ENCODE measurements at places on chromosomes 7 and 10.

DNA sequence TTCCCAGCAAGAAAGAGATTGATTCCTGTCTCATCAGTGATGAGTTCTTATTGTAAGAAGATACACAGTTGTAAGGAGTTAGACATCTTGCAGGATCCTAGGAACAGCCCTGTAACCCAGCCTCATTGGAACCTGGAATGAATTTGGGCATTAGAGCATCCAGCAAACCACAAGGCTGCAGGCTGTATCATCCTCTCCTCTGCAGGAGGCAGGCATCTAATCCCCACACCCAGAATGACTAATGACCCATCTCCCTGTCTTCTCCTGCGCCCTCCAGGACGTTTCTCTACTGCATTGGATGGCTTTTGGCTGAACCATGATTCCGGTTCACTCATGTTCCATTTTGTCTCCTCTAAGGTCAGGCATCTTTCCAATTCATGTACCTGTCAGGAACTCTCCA is 233.9 kb downstream of the POU6F2 start:
- no peak for DNase-seq

DNA sequence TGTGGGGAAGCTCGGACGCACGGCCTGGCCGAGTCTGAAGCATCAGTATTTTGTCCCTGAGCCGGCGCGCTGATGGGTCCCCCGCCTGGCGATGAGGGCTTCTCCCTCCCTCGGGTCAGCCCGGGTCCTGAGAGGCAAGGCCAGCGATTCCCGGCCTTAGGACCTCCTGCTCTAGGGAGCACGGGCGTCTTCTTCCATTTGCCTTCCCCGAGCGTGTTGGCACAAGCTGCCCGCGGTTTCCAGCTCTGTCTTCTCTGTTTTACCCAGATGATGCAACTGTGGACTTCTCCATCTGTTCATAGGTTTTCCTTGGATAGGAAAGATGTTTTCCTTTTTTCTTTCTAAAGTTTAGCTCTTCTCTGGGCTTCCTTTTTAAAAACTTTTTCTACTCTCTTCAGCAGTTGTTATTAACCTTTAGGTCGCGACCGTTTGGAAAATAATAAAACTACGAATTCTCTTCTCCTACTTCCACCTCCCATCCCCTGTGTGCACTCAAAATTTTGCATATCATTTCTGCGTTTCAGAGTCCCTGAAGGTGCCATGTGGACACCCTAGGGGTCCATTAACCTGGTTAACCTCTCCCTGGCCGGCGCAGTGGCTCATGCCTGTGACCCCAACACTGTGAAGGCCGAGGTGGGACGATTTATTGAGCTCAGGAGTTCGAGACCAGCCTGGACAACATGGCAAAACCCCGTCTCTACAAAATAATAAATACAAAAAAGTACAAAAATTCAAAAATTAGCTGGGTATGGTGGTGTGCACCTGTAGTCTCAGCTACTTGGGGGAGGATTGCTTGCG is 1.4 kb upstream of the SLC25A28 start:
- no peak for DNase-seq

DNA sequence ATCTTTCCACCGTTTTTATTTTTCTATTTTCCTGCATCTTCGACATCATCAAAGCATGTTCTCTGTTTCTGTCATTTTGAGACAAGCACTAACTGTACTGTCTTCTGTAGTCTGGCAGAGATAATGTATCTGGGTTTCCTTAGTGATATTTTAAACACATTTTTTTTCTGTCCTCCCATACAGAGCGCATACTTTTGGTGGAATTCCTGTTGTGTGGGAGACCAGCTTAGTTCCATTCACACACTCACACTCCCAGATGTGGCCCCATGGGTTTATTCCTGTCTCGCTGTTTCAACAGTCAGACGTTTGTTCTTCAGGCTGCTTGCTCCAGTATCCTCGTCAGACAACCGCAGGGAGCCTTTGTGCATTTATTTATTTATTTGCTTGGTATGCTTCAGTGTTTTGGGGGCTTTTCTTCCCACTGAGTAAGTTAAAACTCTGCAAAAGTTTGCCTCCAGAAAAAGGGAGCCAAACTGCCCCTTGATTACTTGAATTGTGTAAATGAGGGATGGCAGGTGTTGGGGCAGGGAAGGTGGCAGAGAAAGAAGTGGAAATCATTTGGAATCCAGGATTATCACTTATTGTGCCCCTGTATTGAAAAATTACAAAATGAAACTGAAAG is 456.8 kb upstream of the KLF6 start:
- DNase-seq: no peak

- no peak for DNase-seq
Observed at GRCh38 chr10:69004821-69005220, 16.2 kb downstream of the KIFBP start.

DNA sequence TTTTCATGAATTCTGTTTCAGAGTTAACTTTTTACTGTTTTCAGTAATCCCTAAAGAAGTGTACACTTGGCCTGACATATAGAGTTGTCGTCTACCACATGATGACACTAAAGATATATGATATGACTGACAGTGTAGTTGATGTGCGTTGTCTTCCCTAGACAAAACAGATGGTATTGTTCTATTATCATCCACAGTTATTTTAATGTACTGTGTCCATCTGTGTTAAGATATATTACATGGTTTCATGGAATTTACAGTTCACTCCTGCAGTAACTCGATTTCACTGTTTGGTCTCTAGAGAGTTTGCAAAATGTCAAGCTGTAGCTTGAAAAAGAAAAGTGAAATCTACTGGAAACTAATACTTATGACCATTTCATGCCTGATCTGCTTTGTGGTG is 18.1 kb downstream of the FOXP2 start:
- DNase-seq: no peak

GRCh38 chr10:94216201-94216600 is 146.5 kb downstream of the NOC3L start:
- DNase-seq: no peak

GRCh38 chr7:133709036-133709880 is 417.9 kb upstream of the LRGUK start:
- DNase-seq: no peak

- no peak for DNase-seq
Observed at GRCh38 chr7:68014031-68014736, 1017.6 kb downstream of the TYW1 start.

- DNase-seq: no peak
Observed at GRCh38 chr7:69403169-69403568, 195.1 kb upstream of the AUTS2 start.

DNA sequence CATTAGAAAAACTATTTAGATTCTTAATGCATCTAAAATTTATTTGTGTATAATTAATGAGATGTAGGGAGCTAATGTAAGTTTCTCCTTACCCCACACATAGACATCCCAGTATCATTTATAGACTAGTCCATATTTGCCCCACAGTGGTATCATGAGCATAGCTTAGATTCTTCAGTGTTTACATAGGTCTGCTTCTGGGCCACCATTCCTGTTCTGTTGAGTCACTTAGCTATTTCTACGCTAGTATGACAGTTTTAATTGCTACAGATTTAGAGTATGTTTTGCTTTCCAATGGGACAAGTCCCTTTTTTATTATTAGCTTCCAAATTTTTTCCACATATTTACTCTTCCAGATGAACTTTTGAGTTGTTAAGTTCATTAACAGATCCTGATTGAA is 69.4 kb downstream of the MCMBP start:
- no peak for DNase-seq

GRCh38 chr7:158345731-158346130 is 241.9 kb downstream of the PTPRN2 start:
- no peak for DNase-seq

- no peak for DNase-seq
Observed at GRCh38 chr10:78362406-78363022, 328.9 kb downstream of the RPS24 start.

DNA sequence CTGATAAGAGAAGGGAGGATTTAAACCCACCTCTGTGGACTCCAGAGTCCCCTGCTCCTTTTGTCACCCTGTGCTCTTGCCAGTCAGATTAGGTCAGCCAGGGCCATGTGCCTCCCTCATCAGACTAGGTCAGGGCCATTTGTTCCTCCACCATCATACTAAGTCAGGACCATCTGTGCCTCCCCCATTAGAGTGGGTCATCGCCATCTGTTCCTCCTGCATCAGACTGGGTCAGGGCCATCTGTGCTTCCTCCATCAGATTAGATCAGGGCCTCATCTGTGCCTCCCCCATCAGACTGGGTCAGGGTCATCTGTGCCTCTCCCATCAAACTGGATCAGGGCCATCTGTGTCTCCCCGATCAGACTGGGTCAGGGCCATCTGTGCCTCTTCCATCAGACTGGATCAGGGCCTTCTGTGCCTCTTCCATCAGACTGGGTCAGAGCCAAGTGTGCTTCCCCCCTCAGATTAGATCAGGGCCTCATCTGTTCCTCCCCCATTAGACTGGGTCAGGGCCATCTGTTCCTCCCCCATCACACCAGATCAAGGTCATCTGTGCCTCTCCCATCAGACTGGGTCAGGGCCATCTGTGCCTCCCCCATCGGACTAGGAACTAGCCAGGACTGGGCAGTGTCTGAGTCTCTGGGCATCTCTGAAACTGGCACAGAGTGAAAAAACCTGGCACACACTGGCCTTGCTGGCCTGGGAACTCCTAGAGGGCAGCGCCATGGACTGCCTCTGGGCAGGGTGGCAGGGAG is 11.5 kb downstream of the MYL10 start:
- DNase-seq: no peak

DNA sequence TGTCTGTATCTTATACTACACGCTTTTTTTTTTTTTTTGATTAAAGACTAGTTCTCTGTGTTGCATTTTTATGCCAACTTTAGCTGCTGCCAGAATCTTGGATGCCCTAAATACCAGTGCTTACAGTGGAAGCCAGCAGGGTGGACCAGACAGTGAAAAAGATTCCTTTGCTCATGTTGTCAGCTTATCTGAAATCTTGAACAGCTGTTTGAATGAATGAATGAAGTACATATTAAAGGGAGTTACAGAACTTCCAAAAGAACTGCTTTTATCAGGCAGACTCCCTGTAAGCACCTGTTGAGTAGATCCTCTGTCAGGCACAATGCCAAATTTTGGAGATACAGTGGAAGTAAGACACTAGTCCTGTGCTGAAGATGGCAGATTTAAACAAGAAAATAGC is 184.9 kb downstream of the PPP1R9A start:
- DNase-seq: no peak

DNA sequence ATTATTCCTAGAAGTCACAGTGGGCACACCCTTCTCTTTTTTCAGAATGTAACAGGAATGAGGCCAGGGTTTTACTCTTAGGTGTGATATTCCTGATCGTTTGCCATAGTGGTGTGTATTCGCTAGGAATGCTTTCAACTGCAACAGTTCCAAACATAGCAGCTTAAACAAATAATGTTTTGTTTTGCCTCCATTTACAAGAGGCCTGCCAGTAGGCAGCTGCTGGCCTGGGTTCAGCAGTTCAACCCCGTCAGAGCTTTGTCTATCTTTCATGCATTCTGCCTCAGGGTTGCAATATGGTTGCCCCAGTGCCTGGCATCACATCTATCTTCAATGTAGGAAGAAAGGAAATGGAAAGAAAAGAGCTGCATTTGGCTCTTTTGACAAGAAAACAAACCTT is 21.7 kb upstream of the RET start:
- DNase-seq: no peak

DNA sequence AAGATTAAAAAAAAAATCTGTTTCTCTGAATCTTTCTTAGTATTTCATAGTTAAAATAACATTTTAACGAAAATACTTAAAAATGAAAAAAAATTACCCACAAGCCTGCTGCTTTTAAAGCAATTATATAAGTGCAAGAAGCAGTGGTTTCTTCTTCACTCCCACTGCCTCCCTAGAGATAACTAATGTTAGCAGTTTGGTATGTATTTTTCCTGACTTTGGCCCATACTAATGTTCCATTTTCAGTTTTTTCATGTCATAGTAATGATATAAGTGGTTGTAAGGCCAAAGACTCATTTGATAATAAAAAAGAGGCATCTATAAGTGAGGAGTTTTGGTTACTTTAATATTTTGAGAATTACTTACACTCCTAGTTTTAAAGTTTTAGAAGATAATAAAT is 24.3 kb upstream of the LAMB1 start:
- no peak for DNase-seq

DNA sequence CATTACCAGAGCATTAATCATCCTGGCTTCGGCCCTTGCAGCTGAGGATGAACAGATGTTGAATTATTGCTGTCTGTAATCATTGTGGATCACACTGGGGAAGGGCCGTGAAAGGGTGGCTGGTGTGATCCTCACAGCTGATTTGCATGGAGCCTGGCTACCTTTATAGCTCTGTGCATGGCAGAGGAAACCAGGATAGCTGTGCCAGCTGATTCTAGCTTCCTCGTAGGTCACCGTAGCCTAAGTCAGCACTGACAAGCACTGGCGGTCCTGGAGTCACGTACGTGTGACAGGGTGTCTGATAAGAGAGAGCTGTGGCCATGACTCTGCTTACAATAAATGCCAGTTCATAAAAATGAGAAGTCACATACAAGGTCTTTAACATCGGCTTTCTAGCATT is 76.5 kb downstream of the INSYN2A start:
- DNase-seq: no peak

DNA sequence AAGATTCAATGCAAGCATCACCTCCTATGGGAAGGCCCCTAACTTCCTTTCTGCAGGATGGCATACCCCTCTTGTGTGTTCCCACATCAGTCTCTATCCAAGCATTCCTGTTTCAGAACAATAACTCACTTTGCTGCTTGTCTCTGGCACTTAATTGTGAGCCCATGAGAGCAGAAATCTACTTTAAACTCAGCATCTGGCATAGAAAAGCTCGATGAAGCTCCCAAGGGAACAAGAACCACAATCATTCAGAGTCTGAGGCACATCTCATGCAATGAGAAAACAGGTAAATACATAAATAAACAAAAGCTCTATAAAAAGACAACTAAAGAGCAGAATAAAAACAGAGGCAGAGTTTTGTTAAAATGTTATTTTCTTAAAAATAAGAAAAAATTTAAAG is 66.2 kb downstream of the VPS41 start:
- DNase-seq: no peak

DNA sequence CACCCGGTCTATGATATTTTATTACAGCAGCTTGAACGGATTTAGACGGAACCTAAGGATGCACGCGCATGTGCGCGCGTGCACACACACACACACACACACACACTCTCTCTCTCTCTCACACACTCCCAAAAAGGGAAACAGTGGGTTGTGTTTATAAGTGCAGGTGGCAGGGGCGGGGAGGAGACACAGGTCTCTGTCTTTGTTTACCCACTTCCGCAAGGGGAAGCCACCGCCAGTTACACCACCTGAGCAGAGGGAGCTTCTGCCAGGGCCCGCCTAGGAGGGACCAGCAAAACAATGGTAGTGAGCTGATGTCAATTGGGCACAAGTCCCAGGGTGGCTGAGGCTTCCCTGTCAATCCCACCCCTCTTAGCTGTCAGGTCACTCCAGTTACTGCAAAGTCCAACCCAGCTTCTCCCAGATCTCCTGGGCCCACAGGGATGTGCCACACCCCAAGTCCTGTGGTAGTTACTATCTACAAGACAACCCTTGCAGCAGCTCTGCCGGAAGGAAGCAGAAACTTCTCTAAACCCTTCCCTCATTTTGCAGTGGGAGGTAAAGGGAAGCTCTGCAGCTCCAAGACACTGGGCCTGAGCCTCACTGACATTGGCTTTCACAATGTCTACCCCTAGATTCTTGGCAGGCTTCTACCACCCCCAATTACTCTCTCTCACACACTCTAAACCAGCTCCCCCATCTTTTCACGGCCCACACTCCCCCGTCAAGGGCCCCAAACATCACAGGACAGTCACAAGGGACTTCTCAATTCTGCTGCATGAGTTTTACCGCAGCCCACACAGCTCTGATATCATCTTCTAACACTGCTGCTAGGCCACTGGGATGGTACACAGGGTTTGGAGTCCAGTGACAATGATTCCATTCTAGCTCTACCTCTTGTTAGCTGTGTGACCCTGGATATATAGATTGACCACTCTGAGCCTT is 17.6 kb downstream of the ANXA11 start:
- DNase-seq: peak; percentile 67

- peak; percentile 10 for DNase-seq
Observed at GRCh38 chr7:148262721-148263229, 327.8 kb upstream of the C7orf33 start.
